ENCODE measurements at places on chromosomes 2 and 18.

GRCh38 chr2:207437136-207437523 lies 92.6 kb upstream of the CREB1 start:
- DNase-seq, result no peak

GRCh38 chr2:147040298-147041120 lies 804.3 kb upstream of the ACVR2A start:
- DNase-seq, result no peak

- DNase-seq, result no peak
Observed at GRCh38 chr18:45635893-45636509, 20.7 kb downstream of the SLC14A2 start.

GRCh38 chr2:216881411-216881810 lies 21.5 kb upstream of the TNP1 start:
- no peak for DNase-seq

GRCh38 chr2:235638541-235639427 lies 144.9 kb downstream of the AGAP1 start:
- no peak for DNase-seq

- no peak for DNase-seq
Observed at GRCh38 chr2:235414422-235414821, 79.4 kb upstream of the AGAP1 start.

Measured in T-helper 2 cell treated with Interferon-gamma antibody and Interleukin-4, amounts not matched to agents 5 μg/mL and 100 μg/mL, for 36 hours (primary cell).